ELF-1 (cell line): ENCODE measurements at places on chromosomes 6 and 20.
A peak's percentile ranks its signal among the peaks of the same experiment; 100 is the strongest.

- no peak for DNase-seq
These were observed 62.1 kb downstream of the OLIG3 start for GRCh38 chr6:137432054-137432611.

DNA sequence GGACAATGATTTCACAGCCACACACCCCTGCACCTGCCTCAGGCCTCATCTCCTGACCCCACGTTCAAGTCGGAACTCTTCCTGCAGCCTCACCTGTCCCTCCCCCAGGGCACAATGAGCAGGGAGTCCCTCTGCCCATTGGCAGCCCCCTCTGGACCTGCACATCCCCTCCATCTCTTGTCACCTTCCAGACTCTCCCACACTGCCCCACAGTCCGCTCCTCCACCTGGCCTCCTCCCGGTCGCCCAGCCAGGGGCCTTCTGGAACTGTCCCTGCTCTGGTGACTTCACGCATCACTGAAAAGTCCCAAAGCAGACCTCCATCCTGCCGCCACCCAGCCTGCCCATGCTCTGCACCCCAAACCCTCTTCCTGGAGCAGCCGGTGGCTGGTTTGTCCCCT is 4.7 kb downstream of the CTSZ start:
- no peak for DNase-seq

- DNase-seq, result no peak
These were observed 111.0 kb upstream of the TMEM170B start for GRCh38 chr6:11426571-11426970.

DNA sequence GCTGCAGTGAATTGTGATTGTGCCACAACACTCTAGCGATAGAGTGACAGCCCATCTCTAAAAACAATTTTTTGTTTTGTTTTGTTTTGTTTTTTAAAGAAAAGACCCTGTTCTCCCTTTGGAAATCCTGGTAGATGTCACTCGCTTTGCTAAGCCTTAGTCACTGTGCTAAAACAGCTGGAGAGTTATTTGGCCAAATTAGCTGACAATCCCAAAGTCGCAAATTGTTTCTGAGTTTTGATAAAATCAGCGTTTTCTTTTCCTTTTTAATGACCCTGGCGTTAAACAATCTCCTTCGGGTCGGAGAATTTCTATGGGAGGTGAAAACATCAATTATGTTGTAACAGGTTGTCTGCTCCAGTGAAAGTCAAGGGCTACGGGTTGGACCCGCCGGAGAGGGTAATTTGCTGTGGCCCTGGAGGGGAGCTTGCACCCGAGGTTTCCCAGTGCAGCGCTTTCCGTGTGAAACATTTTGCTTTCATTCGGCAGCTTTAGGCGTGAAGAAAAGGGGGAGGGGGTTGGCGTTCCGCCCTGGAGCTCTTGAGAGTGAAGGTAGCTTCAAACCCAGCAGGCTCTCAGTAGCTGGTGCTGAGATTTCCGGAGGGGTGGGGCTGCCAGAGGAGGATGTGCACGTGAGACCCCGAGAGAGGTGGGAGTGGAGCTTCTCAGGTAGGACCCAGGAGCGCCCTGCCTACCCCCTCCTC is 296.6 kb downstream of the PHACTR1 start:
- DNase-seq, result peak; percentile 84

DNA sequence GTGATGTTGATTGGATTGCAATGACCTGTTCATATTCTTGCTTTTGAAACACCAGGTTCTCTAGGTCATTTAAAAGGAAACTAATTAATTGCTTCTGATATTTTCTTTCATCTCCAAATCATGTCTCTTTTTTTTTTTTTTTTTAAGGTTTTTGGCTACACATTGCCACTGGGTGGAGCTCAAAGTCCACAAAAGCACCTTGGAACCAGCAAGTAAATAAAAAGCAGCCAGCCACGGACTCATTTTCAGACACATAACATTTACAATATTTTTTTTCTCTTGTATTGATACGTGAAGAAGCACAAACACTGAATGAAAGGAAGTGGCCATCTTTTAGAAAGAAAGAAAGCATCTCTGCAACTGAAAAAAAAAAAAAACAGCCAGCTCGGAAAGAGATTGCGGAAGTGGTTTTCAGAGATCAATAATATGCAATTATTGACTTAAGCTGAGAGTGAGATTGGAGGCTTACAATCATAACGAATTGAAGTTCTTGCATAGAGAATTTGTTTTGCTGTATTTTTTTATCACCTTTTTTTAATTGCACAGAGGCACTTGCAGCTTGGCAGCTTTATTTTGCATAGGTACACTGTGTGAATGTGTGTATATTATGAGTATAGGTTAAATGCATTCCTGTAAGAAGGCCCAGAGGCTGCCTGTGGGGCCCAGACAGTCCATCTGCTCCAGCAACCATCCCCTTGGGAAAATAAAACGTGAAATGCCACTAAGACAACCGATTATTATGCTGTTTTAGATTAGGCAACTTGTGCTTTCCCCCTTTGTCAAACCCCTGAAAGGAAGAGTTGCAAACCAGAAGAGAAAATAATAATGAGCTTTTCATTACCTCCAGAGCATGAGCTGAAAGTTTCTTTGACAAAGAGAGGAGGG is 28.2 kb downstream of the CGA start:
- peak; percentile 64 for DNase-seq

GRCh38 chr6:68876792-68877493 is 241.9 kb downstream of the ADGRB3 start:
- no peak for DNase-seq
